ENCODE measurements at places on chromosomes 7 and 10.

DNA sequence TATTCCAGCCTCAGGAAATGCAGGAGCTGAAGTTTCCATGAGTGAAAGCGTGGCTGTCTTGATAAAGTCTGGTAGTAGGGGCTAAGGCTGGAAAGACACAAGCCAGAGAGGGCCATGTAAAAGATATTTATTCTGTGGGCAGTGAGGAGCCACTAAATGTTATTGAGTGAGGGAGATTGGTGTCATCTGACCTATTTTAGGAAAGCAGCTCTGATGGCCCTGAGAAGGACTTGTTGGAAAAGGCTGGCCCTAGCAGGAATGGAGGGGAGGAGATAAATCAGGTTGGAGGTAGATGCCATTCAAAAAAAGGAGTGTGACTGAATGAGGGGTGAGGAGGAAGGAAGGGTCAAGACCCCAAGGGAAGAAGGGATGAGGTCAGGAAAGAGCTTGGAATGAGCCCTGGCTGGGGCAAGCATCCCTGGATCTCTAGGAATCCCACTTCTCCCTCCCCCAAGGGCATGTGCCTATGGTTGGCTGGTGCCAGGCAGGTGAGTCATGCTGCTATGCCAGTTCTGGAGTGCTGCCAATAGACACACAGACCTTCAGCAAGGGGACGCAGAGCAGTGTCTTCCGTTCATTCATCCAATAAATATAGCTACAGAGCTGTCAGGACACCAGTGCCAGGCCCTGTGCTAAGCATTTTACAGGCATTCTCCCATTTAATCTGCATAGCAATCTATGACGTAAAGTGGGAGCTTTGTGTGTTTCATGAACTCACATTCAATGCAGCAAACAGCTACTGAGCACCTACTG, 2.0 kb downstream of the ANKRD2 start:
- DNase-seq: no peak

DNA sequence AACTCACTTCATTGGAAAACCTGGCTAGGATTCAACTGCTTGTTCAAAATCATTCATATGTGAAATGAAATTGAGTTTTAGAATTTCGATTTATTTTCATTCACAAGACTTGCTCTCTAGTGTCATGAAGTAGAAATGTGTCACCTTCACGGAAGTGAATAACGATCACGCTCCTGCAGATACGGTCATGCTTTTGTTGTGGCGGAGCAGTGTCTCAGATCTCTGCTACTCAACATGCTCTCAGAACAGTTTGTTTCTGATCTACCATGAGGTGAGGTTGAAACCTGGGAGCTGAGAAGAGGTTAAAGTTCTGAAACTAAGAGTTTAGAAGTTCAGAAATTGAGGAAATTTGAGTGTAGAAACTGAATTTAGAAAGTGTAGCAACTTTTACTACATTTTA, 13.8 kb upstream of the PITRM1 start:
- DNase-seq: peak; percentile 38

GRCh38 chr7:73526896-73527821, 5.1 kb upstream of the BAZ1B start:
- no peak for DNase-seq

GRCh38 chr7:49522111-49522510, 251.3 kb upstream of the VWC2 start:
- DNase-seq: no peak

DNA sequence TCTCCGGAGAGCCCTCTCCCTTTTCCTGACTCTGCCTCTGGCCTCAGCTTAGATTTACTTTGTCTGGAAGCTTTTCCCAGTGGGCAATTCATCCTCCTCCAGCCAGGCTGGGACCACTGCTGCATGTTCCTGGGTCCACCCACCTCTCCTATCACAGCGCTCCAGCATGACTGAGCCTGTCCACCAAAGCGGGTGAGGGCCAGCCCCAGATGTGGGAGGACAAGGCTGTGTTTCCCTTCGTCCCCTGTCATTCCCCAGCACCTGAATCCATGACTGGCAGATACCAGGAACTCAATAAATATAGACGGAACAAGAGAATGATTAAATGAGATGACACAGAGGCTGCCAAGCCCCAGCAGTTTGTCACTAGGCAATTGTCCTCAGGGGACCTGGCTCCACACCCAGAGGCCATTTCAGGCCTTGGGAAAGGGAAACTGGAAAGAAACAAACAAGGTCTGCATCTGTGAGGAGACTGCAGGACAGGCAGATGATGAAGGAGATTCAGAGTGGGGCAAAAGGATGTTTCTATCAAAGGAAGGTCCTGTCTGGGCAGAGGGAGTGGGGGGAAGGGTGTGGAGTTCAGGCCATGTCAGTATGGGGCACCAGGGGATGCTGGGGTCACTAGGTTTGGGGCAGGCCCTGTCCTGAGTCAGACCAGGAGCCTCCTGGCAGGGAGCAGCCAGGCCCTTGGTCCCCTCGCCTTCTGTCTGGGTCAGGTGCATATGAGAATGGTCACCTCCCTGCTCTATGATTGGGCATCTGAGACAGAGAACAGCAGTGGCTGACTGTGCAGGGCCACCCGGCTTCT, 576.4 kb downstream of the GRID1 start:
- no peak for DNase-seq

- DNase-seq: no peak
Observed at GRCh38 chr10:125779403-125780327, 4.0 kb upstream of the MMP21 start.

All from activated gamma-delta T cell treated with Interleukin-2 at 50 U/mL for 16 hours (primary cell).